ENCODE measurements at places on chromosomes 7 and 10. TPM values are rescaled to one million over a fixed set of nuclear protein-coding genes. Genes with fewer than 3 reads are reported as not detected.

Gene ADCY1
- 14.6 TPM for total RNA-seq

Gene LRRC17
- total RNA-seq = 3.1 TPM

Gene CDNF
- 2.2 TPM for total RNA-seq

Gene ABHD11
- 16.3 TPM for total RNA-seq

Gene RBM17
- total RNA-seq = 90.5 TPM

Gene SLC26A3
- total RNA-seq = not detected

Gene ATOH7
- total RNA-seq = 1.8 TPM

Gene CALY
- total RNA-seq = 1.0 TPM

Gene WEE2
- total RNA-seq = 0.16 TPM

Gene HYCC1
- total RNA-seq = 175 TPM

Gene H2BK1
- not detected for total RNA-seq

Gene ODAD2
- 6.5 TPM for total RNA-seq

Gene SPDYE2
- total RNA-seq = not detected

Gene MAGI2
- total RNA-seq = 26.4 TPM

Gene TDRD1
- 1.7 TPM for total RNA-seq

Gene ZNF503
- not detected for total RNA-seq

All from GM23338 (cell line).